Activated naive CD8-positive, alpha-beta T cell treated with anti-CD3 and anti-CD28 coated beads, Interleukin-2, amount 50 U/mL, for 16 hours (primary cell): ENCODE measurements at places on chromosomes 11 and 22.

GRCh38 chr11:24093375-24093774, 403.5 kb upstream of the LUZP2 start:
- DNase-seq: no peak

DNA sequence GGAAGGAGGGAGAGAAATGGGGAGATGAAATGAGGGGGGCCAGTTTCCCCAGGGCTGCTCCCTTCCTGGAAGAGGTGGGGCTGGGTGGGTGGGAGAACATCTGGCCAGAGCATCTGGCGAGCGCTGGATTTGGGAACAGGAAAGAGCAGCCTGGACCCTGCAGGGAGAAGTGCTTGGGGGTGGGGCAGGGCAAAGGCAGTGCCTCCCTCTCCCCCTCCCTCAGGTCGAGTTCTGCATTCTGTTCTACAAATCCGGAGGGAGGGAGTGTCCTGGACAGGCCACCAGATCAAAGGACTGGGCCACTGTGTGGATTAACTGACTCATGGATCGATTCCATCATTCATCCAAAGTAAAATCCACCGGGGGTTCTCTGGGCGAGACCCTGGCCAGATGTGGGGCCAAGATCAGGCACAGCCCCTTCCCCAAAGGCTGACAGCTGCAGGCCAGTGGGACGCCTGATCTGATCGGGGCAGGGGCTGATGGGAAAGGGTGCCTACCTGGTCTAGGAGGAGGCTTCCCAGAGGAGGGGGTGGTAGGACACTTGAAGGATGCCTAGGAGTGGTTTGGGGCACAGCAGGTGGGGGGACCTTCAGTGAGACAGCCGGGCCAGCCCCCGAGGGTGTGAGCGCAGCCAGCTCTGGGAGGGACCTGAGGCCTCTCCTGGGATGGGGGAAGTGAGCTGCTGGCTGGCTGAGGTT, 57.5 kb downstream of the CACNA1I start:
- DNase-seq: no peak

GRCh38 chr11:86302092-86302793, at the start of gene HIKESHI:
TSS of gene HIKESHI (plus strand) at chr11:86302240. CDS start at chr11:86302449, 209 bp downstream.
- peak; percentile 81 for DNase-seq

DNA sequence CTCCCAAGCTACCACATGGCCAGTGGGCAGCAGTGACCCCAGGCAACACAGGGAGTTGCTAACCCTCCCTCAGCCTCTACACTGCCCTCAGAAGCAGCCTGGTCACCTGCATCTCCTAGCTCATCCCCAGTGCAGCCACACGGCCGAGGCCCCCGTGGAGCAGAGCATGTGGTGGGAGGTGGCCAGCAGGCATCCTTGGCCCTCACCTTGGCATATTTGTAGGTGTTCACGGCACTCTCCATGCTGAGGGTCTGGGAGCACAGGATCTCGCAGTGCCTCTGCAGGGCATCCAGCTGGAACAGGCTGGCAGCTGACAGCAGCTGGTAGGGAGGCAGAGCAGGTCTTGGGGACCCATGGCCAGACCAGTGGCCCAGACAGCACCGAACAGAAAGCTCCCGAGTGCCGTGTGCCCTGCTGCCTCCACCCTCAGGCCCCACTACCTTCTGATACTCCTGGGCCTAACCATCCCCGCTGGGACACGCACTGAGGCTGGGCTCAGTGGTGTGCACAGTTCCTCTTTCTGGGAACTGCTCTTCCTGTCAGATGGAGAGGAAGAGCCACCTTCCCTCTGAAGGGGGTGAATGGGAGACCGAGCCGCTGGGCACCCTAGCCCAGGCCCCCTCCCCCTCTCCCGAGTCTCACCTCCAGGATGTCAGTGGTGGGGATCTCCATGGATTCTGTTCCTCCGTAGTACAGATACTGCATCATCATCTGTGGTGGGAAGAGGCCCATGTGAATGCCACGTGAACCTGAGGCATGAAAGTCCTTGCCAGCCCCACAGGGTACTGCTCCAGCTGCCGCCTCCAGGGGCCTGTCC, 48.8 kb downstream of the NAT10 start:
- no peak for DNase-seq

DNA sequence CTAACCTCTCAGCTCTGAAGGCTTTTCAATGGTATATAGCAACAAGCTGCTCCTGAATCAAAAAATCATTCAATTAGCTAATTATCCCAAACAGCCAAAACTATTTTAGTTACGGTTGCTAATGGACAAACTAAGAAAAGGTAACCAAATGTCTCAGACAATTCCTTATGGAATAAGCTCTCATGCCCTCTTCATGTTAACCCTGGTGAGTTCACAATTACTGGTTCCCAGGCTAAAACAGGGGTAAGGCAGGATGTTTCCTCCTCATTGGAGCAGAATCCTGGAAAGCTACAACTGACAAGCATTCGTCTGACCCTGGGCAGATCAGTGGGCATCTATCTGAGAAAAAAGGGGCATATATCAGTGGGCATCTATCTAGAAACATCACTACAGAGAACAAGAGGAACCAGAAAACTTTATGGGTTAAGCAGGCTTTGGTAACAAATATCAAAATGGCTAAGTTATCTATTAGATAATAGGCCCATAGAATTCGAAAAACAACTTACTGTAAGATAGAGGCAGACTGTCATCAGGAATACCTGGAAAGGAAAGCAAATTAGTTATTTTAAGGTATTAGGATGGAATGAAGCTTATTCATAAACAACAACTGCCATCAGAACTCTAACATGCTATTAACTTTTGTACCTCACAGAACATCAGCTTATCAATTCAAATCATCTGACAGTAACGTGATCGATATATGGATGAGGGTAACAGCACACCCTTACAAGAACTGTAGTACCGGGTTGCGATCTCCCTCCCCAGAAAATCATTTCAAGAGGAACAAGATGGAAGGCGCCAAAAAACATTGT, 14.8 kb upstream of the WDR74 start:
- DNase-seq: no peak

GRCh38 chr11:17077240-17077519, 287 bp downstream of the RPS13 start:
- DNase-seq: no peak

DNA sequence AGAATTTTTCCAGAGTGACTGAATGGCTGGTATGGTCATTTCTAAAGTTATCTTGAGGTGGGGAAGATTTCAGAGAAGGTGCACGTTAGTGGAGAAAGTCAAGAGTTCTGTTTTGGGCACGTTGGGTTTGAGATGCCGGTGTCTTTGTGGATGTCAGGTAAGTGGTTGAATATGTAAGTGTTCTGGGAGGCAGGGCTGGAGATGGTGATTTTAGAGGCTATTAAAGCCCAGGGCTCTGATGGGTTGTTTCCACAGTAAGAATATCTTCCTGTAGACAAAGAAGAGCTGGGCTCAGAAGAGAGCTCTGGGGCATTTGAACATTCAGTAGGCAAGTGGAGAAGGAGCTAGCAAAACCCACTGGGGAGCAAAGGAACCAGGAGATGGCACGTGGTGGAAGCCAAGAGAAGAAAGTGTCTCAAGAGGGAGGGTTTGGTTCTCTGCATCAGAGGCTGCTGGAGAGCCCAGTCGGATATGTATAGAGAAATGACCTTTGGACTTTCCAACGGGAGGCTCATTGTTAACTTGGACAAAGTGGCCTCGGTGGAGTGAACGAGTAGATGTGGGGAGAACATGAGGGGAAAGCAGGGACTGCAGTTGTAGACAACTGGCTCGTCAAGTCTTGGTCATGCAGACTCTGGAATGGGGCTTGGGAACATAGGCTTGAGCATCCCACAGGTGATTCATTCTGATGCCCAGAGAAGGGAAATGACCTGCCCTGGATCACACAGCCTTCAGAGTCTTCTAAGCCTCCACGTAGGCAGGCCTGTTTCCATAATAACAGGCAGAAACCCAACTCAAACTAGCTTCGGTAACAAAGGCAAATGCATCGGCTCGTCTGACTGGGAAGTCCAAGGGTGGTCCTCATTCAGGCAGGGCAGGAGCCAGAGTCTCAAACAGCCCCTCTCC, 98.4 kb upstream of the PARVA start:
- DNase-seq: no peak

DNA sequence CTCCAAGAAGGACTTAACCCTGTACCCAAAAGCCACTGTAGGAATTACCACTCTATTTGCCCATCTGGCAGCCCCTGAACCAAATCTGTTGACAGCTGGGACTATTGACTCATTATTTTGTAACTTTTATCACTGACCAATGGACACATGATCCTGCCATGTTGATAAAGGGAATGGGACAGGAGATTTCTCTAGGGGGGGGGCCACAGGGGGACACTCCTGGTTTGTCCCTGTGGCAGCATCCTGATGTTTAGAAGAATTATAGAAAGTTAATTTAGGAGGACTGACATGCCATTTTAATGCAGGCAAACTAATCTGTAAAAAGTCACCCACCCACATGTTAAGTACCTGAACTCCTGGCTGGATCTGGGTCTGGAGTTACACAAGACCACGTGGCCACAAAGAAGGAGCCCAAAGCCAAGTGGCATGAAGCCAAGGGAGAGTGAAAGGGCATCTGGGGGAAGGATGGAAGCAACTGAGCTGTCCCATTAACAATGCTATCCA, 558.1 kb downstream of the ETS1 start:
- DNase-seq: no peak

- no peak for DNase-seq
These were observed 61.1 kb downstream of the FLRT1 start for GRCh38 chr11:64096835-64097234.

- no peak for DNase-seq
These were observed 27.8 kb downstream of the RELT start for GRCh38 chr11:73404048-73404447.

- no peak for DNase-seq
These were observed 58.7 kb upstream of the SLN start for GRCh38 chr11:107770551-107770951.
